ENCODE measurements at places on chromosomes 5 and 9.

DNA sequence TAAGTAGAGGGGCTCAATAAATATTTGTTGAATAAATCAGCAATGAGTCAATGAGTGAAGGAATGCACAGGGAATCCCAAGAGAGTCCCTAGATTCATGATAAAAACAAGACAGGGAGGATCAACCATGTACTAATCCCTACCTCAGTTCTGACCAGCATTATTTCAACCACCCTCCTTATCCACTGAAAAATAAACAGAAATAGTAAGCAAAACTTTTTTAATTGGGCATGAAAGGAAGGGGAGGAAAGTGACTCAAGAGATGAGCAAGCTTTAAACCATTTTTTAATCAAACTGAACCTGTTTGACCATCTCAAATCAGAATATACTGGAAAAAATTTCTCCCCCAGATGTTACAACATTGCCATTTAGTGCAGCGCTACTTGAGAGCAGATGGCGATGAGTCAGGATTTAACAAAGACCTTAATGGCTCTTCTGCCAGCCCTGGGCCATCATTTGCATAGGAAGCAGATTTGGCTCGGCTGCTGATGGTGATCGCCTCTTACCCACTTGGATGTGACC lies 194.8 kb upstream of the SLC30A5 start:
- DNase-seq: no peak

DNA sequence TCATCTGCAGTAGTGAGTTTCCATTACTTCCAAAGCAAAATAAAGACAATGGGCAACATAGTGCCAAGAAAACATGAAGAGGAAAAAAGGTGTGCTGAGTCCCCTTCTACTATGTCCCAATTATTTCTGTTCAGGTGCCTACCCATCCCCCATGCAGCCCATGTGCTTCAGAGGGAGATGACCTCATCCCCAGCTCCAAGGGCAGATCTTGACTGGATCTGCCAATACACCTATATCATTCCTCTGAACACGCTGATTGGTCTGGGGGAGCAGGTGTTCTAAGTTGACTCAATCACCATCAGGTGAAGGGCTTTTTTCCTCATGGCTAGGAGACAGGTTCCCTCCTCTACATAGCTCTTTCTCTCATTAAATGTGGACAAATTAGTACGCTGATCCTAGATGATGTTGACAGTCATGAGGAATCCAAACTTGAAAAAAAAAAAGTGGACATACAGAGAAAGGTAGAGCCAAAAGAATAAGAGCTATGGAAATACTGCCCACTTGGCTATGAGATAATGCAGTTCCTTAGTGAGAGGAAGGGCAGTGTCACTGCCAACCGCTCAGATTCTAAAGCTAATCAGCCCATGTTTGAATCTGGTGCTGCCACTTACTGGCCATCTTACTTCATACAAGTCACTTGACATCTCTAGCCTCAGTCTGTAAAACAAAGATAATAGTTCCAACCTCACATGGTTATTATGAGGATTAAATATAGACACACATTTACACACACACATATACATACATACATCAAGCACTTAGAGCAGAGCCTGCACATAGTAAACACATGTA lies 23.1 kb downstream of the PRELID2 start:
- DNase-seq: peak; percentile 24

DNA sequence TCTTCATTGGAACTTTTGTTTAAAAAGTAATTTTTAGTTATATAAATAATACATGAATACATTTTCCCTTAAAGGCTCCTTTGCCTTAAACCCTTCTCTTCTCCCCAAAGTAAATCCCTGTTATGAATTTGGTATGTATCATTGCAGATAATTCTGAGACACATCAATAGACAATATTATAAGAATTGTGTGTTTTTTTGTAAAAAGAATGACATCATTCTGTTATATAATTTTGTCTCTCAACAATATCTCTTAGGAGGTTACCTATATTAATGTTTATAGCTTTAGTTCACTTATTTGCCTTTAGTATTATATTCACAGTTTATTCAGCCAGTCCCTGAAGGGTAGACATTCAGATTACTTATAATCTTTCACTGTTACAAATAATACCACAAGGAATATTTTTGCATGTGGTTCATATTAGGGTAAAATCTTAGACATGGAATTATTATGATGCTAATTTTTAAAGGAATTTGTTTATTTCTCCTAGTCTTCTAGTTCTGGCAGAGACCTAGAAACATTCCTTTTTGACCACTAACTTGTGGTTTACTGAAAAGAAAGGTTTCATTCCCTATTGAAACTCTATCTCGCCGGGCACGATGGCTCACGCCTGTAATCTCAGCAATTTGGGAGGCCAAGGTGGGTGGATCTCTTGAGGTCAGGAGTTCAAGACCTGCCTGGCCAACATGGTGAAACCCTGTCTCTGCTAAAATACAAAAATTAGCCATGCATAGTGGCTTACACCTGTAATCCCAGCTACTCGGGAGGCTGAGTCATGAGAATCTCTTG lies 105.6 kb downstream of the KCTD16 start:
- DNase-seq: no peak

GRCh38 chr5:135813758-135814157 lies 20.7 kb upstream of the SLC25A48 start:
- no peak for DNase-seq

- DNase-seq: no peak
Measured at GRCh38 chr5:126965061-126965475, 65.3 kb downstream of the MARCHF3 start.

- no peak for DNase-seq
Measured at GRCh38 chr5:119795768-119796167, 166.4 kb downstream of the FAM170A start.

DNA sequence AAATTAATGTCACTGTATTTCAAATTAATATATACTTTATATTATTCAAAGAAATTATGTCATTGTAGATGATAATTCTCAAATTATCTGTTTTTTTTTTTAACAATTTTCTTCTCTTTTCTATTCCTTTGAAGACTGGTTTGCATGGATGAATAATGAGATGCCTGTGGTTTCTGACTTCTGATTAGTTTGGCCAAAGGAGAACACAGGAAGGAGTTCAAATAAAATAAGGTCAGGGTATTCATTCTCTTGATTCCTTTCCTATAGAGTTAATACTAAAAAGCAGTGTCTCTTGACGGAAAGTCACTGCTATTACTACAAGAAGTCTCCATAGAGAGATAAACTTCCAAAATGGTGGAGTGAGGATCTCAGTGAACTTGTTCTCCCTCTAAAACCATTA lies 279.6 kb upstream of the FTMT start:
- DNase-seq: no peak

DNA sequence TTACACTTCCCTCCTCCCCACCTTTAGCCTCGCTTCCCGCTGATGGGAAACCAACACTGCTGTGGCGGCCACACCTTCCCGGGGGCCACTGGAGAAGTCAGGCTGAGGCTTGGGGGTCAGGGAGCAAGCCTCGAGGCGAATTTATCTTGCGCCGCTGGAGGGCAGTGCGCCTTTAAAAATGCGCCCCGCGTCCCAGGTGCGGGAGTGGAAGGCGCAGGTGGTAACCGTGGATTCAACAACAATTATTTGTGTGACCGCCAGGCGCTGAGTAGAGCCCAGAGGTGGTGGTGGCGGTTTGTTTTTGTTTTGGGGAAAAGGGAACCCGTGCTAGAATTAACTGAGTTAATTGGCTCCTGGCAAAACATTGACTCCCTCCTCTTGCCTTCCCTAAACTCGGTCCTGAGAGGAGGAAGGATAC lies 1.1 kb downstream of the CFAP77 start:
- peak; percentile 68 for DNase-seq

GRCh38 chr5:179802950-179803562 lies 3.6 kb downstream of the MGAT4B start:
- no peak for DNase-seq

DNA sequence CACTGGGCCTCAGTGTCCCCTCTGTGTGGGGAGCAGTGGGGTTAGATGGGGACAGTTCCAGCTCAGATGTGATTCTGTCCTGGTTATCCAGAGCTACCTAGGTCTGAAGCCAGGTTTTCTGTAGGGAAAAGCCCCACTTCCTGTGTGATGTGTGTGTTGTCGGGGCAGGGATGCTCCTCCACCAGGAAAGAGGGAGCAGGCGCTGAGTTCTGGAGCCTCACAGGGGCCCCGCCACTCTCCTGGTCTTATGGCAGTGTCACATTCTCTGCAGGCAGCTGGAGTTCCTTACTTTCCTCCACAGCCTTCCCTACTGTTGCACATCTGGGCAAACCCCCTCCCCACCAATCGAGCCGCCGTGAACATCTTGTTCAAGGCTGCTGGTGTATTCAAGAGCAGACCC lies 39.1 kb upstream of the GRHPR start:
- DNase-seq: no peak

- no peak for DNase-seq
Measured at GRCh38 chr9:136081113-136081825, 13.8 kb downstream of the NACC2 start.

GRCh38 chr5:143349177-143349576 lies 54.3 kb downstream of the NR3C1 start:
- no peak for DNase-seq

DNA sequence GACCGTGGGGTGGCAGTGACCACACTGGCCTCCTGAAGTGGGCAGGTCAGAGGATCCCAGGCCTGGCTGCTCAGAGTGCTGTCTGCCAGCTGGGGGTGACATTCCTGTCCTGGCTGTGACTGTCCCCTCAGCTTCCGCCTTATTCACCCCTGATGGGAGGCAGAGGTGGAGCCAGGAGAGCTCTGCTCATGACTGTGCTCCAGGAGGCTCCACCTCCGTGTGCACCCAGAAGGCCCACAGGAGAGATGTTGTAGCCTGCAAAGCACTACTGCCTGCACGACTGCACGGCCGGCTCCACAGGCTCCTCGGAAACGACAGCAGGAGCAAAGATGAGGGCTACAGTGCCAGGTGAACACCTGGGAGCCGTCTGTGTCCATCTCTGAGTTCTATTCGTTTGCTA lies 60.9 kb downstream of the ROPN1L start:
- no peak for DNase-seq

DNA sequence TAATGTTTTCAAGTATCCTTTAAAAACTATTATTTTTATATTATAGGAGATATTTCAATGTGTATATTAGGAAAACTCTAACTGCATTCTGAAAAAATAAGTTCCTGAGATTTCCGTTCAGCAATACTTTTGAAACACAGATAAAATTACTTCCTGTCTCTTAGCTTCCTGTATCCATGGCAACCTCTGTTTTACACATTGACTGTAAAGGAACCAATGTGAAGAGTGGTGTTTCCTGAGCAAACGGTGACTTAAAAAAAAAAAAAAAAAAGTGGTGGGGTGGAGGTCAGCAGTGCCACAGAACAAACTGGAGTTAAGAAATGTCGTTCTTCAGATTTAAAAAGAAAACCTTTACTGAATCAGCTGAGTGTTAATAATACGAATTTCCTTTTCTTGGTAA lies at the start of gene LRRC70:
Gene LRRC70, plus strand, starts transcription at position 280 of the 400 bp plus-strand sequence. CDS start 620 bp downstream, outside the sequence.
- no peak for DNase-seq

- DNase-seq: no peak
Measured at GRCh38 chr5:116510517-116510916, 64.1 kb downstream of the SEMA6A start.

DNA sequence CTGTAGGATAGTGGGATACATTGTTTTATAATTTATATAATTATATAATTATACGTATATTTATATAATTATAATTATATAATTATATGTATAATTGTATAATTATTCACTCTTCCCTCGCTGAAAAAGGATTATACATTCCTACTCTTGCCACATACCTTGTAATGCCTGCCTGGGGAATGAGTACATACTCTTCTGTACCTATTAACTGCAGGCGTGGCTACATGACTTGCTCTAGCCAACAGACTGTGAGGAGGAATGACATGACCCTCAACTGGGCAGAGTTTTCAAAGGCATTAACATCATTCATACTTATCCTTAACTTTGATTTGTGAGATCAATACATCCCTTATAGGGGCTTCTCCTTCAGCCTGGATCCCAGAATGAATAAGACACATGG lies 19.1 kb downstream of the ERMP1 start:
- DNase-seq: no peak

GRCh38 chr9:114746591-114747346 lies 59.1 kb downstream of the TNFSF15 start:
- no peak for DNase-seq

DNA sequence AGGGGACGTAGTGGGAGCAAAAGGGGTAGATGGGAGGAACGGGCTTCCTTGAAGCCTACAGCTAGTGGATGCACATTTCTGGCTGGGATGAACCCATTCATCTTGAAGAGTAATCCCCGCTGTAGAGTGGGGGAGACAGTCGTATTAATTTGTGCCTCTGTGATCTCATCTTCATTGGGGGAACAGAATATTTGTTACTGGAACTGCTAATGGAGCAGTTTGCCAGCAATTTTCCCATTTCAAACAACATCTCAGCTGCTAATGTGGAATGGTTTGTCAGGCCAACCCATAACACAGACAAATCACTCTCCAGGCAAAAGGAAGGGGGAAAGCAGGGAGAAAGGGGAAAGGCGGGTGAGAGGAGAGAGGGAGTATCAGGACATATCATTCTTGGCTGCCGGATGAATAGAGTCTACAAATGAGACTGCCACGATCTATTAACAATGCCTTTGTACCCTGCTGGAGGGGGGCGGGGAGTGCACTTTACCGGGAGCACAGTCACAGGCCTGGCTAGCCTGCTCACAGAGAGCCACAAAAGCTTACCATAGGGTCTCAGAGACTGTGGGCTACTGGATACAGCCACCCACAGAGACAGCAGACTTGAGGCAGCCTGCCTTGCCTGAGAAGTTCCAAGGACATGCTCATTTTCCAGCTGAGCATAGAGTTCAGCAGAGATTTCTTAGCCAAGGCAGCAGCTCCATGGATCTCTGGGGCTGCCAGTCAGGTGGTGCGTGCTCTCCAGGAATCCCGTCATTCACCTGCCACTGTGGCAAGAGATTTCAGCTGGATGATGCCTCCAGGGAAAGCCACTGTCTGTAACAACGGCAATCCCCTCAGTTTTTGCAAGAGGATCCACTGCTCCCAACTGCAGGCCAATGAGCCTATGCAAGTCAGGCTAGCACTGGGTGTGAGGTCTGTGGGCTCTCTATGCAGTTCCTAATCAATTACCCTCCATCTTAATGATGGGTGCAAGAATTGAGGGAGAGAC lies 217.7 kb upstream of the PANK3 start:
- DNase-seq: no peak

DNA sequence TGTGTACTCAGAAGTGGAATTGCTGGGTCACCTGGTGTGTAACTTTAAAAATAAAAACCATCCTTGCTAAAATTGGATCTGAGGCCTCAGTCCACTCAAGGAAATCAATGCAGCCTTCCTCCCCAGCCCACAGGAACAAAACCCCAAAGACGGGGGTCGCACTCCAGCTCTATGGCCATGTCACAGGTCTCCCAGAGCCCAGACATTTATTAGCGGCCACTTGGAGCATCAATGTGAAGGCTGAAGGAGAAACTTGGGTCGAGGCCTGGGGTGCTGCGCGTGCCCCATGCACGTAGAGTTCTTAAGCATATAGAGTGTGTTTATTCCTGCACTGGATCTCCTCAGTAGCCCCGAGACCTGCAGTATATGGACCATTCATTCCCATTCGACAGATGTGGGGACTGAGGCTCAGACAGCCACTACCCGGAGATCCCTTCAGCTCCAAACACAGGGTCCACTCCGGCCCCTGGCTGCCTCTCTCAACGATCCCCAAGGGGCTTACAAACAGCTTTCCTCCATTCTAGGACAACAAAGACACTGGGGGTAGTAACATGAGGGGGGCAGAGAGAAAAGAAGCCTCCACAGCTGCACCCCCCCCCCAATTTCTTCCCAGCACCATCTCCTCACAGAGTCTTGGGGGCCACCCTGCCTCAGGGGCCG lies 14.3 kb upstream of the OLFM1 start:
- no peak for DNase-seq
